ENCODE measurements at places on chromosomes 5 and 9.

DNA sequence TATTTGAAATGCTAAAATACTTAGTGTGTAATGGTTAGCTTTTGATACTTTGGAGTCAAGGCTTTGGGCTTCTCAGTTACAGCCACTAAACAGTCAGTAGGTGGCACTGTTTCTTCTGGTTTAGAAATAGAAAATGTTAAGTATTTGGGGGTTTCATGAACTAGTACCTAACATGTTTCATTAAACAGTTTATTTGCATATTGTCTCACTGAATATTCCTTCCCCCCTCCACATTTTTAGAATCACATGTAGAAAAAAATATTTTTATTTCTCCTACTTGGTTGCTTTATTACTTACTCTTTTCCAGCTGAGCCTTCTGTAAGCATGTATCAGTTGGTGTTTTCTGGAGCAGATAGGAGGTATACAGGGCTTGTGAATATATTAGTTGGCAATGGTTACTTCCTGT is 48.0 kb downstream of the IPO11 start:
- peak; percentile 10 for DNase-seq

DNA sequence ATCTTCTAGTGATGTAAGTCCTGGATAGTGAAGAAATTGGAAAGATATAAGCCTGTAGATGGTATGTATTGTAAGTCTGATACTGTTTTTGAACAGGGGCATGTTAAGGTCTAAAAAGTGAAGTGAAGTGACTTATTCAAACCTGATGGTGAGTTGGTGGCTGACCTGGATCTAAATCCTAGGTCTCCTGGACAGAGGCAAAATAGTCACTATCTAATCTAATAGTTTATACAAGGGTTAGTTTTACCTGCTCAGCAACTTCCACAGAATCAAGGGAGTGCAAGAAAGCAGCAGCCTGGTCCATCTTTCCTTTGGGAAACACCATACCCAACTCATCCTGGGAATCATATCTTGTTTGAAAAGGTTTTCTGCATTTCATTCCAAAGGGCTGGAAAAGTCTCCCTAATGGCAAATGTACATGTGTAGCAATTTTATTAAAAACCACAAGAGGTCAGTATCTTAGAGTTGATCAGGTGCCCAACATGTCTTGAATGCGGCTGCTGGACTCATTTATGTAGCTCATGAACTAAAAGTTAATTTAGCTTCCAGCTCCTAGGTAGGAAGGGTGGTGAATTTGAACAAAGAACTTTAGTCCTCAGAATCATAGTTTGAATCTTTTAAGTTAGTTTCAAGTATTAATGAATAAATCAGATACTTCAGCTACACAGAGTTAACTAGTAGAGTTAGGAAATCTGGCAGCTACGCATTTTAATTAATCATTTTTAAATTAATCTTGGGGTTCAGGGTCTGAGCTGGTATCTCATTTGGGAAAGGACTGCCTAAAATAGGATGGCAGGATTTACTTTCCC is 26.0 kb downstream of the SKP2 start:
- DNase-seq: peak; percentile 14

GRCh38 chr5:149310947-149311658 is 34.2 kb upstream of the GRPEL2 start:
- no peak for DNase-seq

GRCh38 chr9:91734371-91734981 is 215.6 kb downstream of the ROR2 start:
- no peak for DNase-seq

DNA sequence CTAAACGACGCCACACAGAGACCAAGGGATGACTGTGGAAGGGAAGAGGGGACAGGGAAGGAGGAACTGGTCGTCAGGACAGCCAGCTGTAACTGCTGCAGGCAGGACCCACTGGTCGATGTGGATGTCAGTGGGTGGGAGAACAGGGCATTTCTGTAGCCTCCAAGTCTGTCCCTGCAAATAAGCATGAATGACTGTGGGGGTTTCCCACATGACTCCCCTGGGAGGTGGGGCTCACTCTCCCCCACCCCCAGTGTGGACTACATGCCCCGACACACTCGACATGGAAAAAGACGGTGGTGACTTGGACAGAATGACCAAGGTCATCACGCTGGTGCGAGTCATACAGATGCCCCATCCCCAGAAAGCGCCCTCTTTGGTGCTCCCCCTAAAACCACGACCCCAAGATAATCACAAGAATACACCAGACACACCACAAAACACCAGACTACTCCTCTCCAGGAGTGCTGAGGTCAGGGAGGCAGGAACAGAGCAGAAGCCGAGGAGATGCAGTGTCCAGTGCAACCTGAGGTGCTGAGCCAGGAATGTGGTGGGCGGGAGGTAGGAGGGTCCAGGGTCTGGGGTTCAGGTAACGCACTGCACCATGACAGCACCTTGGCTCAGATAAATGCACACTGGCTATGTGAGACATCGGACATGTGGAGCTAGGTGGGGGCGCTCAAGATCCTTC is 64.9 kb downstream of the SECISBP2 start:
- no peak for DNase-seq

DNA sequence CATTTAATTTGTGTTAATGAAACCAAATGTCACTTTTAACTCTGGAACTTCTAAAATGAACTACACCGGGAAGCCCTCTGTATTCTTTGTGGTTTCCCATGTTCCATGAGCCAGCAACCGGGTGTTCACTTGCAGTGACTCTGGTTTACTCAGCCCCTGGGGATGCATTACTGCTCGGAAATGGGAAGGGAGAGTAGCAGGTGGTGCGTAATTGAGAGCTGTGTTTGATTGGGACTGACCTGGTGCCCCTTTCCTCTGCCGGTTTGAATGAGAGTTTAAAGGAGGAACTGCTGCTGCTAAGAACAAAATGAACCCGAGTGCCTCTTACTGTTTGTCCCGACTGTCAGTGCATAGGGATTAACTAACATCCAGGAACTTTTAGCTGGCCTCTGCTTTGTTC is 100.1 kb upstream of the DHFR start:
- DNase-seq: no peak

GRCh38 chr5:173786286-173787187 is 101.6 kb upstream of the CPEB4 start:
- DNase-seq: no peak

DNA sequence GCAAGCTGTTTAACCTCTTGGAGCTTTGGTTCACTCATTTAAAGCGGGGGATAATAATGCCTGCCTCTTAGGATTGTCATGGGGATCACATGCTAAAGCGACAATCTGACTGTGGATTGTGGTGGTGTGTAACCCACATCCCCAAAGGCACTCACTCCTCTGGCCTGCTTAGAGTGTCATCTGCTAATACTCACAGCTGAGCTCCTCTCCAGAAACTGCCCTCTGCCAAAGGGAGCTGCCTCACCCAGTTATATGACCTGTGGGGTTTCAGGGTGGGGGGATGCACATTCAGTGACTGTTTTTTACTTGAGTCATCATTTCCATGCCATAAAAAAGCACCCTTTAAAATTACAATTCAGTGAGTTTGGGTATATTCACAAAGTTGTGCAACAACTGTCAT is 110.0 kb upstream of the SPOCK1 start:
- no peak for DNase-seq

DNA sequence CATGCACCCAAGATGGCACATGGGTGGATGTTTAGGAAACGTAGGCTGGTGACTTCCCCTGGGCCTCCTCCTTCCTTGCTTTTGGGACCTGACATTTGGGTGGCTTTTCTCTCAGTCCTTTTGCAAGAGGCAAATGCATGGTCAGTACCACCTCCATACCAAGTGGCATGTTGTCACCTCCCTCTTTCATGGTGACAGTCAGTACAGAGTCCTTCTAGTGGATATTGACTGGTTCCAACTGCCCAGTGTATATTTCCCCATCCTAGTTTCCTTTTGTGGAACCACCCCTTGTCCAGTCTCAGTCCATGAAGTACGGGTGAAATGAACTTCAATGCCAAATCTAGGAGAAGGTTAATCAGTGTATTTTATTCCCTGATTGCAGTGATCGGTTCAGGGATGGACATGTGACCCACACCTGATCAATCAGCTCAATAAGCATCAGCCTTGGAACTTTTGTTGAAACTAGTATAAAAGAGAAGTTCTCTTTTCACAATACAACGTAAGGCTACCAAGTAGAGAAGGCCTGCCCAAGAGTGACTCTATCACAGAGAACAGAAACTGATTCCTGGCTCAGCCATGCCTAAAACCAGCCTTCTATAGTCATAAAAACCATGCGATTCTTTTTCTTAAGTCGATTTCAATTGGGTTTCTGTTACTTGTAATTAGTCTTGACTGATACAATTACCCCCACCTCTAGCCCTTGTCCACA is 143.4 kb upstream of the KLF9 start:
- DNase-seq: no peak

DNA sequence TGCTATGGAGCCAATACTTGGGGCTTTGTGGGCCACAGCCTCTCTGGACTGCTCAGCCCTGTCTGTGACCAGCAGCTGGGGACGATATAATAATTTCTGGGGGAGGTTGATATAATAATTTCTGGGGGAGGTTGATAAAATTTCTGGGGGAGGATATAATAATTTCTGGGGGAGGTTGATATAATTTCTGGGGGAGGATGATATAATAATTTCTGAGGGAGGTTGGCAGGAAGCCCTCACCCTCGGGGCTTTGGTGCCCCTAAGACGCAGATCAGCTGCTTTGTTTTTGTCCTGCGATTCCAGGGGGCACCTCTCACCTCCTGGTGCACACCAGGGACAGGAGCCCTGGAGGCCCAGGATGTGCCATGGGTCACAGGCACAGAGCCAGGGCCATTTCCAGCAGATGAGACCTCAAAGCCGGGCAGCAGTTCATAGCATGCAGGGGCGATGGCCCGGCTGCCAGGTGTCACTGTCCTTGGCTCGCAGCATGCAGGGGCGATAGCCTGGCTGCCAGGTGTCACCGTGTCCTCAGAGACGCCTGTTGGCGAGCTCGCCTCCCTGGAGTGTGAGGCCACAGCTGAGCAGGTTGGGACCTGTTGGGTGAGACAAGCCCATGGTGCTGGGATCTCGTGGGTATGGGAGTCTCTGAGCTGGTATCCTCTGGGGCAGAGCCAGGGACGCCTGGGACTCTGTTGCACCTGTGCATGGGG is 3.8 kb upstream of the TOR4A start:
- DNase-seq: no peak

- no peak for DNase-seq
Measured at GRCh38 chr9:78438211-78438610, 141.3 kb downstream of the PSAT1 start.

DNA sequence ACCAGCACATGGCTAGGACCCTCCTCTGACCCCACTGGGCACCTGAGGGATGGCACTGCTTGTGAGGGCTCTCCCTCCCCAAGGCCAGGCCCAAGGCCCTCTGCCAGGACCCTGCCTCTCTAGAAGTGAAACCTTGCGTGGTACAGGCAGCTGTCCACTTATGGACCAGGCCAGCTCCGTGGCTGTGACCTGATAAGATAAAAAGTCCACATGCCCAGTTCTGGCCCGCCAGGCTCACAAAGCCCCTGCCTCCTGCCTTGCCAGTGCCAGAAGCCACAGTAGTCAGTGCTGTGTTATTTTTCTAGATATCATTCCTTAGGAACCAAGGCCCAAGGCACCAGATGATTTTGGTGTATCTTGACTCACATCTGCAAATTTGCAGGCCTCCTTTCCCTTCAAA is 14.0 kb upstream of the SPATA31E1 start:
- DNase-seq: no peak

- DNase-seq: no peak
Measured at GRCh38 chr5:80837679-80838078, 122.5 kb upstream of the RASGRF2 start.

DNA sequence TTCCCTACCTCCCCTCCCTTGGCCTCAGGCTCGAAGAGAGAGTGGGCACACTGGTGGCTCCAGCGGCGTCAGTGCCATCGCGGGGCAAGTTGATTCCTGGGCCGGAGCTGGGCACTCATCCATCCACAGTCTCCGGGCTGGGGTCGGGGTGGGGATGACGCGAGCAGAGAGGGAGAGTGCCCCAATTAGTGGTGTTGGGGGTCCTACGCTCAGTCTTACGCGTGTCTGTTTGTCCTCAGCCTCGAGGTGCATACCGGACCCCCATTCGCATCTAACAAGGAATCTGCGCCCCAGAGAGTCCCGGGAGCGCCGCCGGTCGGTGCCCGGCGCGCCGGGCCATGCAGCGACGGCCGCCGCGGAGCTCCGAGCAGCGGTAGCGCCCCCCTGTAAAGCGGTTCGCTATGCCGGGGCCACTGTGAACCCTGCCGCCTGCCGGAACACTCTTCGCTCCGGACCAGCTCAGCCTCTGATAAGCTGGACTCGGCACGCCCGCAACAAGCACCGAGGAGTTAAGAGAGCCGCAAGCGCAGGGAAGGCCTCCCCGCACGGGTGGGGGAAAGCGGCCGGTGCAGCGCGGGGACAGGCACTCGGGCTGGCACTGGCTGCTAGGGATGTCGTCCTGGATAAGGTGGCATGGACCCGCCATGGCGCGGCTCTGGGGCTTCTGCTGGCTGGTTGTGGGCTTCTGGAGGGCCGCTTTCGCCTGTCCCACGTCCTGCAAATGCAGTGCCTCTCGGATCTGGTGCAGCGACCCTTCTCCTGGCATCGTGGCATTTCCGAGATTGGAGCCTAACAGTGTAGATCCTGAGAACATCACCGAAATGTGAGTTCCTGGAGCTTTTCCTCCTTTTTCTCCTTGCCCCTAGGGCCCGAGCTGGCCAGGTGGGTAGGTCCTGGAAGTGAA is 861 bp downstream of the NTRK2 start:
- no peak for DNase-seq

DNA sequence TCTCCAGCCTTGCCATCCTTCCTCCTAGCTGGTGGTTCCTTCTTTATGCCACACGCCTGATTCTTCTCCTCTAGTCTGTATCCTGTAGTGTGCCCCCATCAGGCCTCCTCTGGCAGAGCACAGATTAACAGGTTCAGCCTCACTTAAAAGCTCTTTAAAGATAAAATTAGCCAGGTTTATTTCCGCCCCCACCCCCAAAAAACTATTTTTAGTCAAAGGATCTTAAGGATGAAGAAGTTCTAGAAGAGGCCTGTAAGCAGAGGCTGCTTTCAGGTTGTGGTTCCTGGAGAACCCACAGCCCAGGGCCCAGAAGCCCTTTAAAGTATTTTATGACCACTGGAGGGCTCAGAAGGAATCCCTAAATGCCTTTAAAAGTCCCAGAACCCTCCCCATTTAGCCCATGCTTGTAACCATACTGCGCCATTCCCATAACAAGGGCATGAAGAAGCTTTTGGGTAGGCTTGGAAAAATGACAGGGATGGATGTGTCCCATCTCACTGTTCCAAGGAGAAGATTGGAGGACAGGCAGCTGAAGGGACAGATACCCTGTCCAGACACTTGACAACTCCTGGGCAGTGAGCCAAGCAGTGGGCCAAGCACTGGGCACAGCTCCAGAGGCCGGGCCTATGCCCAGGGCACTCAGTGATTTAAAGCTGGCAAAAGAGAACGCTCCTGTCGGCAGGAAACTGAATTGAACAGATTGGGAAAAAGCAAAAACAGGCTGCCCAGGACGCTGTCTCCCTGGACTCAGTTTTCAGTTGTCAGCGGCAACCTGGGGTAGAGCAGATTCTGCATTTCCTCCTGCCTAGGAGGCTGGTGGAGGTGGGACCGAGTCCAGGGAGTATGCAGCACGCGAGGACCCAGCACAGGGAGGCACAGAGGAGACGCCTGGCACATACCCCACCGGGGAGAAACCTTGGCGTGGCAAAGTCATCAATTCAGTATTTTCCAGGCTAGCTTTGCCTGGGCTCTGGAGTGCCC is 106.3 kb upstream of the SSBP2 start:
- DNase-seq: no peak
